ENCODE measurements at places on chromosomes 12 and 14. TPM values are rescaled to one million over a fixed set of nuclear protein-coding genes. Genes with fewer than 3 reads are reported as not detected.
A peak's percentile ranks its signal among the peaks of the same experiment; 100 is the strongest.

DNA sequence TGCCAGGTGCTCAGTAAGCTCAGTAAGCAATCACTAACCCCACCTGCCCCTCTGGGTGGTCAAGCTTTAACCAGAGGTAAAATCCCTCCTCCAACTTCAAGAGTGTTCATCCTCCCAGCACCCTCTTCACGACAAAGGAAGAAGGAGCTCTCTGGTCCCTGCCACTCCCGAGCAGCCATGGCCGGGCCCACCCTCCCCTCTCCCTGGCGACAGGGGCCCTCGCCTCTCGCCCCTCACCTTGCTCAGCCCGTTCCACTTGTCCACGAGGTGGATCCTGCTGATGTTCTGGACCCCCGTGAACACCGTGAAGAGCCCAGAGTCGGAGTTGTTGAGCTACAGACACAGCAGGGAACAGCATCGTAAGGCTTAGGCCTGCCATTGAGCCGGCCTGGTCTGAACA lies 52.0 kb downstream of the SCARB1 start:
- H3K4me3 ChIP-seq: no peak overlapping the region
- H3K4me1 ChIP-seq: no peaks in the 10 kb centered on the region
- DNase-seq: no peak
- no peak overlapping the region for H3K27ac ChIP-seq
- H3K36me3 ChIP-seq: peaks cover 30% of the 10 kb centered on the region

The ZFHX2 gene
- total RNA-seq: 0.74 TPM

The ALX1 gene
- total RNA-seq: not detected

The PNP gene
- 6.4 TPM for total RNA-seq

DNA sequence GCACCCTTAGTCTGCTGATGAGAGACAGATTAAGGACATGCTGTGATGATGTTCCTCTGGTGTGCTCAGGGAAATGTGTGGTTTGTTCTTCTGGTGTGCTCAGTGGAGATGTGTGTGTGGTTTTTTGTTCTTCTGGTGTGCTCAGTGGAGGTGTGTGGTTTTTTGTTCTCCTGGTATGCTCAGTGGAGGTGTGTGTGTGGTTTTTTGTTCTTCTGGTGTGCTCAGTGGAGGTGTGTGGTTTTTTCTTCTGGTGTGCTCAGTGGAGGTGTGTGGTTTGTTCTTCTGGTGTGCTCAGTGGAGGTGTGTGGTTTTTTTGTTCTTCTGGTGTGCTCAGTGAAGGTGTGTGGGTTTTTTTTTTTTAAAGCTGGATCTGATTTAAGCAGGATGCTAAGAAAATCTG lies 15.4 kb downstream of the PIWIL1 start:
- no peaks in the 10 kb centered on the region for H3K36me3 ChIP-seq
- H3K27me3 ChIP-seq: peaks cover 84% of the 10 kb centered on the region
- DNase-seq: no peak
- no peak overlapping the region for H3K4me3 ChIP-seq
- H3K4me1 ChIP-seq: no peaks in the 10 kb centered on the region

DNA sequence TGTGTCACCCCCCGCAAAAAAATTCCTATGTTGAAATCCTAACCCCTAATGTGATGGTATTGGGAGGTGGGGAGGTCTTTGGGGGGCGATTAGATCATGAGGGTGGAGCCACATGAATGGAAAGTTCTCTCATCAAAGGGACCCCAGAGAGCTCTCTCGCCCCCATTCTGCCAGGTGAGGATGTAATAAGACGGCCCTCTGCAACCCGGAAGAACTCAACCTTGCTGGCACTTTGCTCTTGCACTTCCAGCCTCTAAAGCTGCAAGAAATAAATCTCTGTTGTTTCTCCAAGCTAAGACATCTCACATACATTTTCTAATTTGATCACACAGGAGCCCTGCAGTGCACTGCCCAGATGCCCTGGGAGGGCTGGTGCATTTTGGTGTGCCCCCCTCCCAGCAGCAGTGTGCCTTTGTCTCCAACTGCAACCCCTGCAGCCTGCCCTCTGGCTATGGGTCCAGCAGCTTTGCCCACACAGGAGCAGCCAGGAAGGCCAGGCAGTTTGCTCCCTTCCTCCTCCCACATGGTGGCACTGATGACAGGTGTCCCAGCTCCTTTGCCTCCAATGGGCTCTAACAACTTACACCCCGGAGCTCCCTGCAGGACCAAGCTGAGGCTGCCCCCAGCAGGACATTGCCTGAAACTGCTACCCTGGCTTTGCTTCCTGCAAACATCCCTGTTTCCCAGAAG lies 59.3 kb downstream of the C14orf132 start:
- no peak for DNase-seq
- H3K27ac ChIP-seq: no peak overlapping the region
- no peaks in the 10 kb centered on the region for H3K4me1 ChIP-seq
- peaks cover 68% of the 10 kb centered on the region for H3K27me3 ChIP-seq
- H3K4me3 ChIP-seq: no peak overlapping the region
- H3K36me3 ChIP-seq: no peaks in the 10 kb centered on the region

GRCh38 chr14:74601982-74602381 lies 10.1 kb downstream of the LTBP2 start:
- H3K4me1 ChIP-seq: peaks cover 47% of the 10 kb centered on the region
- no peak overlapping the region for H3K27ac ChIP-seq
- no peaks in the 10 kb centered on the region for H3K36me3 ChIP-seq
- H3K4me3 ChIP-seq: no peak overlapping the region
- no peaks in the 10 kb centered on the region for H3K27me3 ChIP-seq

GRCh38 chr12:47067176-47067575 lies 12.2 kb upstream of the PCED1B start:
- H3K4me3 ChIP-seq: no peak overlapping the region
- peaks cover 7% of the 10 kb centered on the region for H3K4me1 ChIP-seq
- H3K36me3 ChIP-seq: no peaks in the 10 kb centered on the region
- H3K27me3 ChIP-seq: no peaks in the 10 kb centered on the region

DNA sequence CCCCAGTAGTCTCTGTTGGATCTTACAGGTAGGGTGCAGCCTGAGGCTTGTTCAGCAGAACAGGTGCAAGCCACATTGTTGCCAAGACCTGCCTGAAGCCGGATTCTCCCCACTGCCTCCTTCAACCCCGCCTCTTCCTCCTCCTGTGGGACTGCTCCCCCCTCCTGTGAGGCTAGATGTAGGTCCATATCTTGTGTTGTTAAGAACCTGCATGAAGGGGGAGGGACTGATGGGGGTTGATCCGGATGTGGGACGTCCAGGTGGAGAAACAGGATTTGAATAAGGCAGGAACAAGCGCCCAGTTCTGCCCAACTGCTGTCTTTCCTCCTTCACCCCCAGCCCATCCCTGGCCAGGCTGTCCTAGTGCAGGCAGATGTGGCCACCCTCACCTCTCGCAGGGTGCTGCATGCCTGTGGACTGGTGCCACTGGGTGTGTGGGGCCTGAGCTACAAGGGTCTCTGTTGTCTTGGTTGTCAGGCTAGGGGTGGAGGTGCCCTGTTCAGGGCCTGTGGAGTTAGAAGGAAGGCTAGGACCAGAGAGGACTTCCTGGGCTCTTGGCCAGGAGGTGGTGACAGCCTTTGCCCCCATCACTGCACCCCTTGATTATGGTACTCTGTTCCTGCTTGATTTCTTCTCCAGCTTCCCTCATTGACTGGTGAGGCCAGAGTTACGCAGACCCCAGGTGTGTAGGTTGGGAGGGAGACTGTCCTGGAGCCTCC lies 1.4 kb downstream of the NR4A1 start:
- no peak for DNase-seq
- H3K27ac ChIP-seq: peak overlapping the region; percentile 99
- H3K4me1 ChIP-seq: peaks cover 88% of the 10 kb centered on the region
- H3K36me3 ChIP-seq: peaks cover 32% of the 10 kb centered on the region
- H3K4me3 ChIP-seq: peak overlapping the region; percentile 77
- H3K27me3 ChIP-seq: no peaks in the 10 kb centered on the region

DNA sequence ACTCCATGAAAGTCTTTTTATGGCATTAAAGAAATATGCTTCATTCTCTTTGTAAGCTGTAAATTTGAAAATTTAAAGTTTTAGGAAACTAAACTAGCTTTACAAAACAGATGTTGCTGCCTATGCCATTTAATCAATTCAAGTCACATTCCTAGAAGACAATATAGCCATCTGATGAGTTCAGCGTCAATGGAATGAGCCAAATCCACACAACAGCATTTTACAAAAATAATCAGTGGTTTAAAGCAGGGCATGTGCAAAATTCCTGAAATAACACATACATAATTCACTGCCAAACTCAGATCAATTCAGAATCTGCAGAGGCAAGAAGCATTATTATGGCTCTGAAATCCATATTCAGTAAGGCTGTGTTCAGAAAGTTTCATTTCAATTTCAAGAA lies 75.6 kb downstream of the MED13L start:
- no peak for DNase-seq
- H3K4me3 ChIP-seq: no peak overlapping the region
- H3K4me1 ChIP-seq: peaks cover 83% of the 10 kb centered on the region
- no peaks in the 10 kb centered on the region for H3K36me3 ChIP-seq

The GPHB5 gene
- total RNA-seq: not detected

- no peaks in the 10 kb centered on the region for H3K4me1 ChIP-seq
- H3K36me3 ChIP-seq: no peaks in the 10 kb centered on the region
- H3K27ac ChIP-seq: no peak overlapping the region
- DNase-seq: no peak
- no peak overlapping the region for H3K4me3 ChIP-seq
Observed at GRCh38 chr12:58387199-58387598, 445.8 kb downstream of the ATP23 start.

The LRRIQ1 gene
- total RNA-seq: 0.22 TPM

DNA sequence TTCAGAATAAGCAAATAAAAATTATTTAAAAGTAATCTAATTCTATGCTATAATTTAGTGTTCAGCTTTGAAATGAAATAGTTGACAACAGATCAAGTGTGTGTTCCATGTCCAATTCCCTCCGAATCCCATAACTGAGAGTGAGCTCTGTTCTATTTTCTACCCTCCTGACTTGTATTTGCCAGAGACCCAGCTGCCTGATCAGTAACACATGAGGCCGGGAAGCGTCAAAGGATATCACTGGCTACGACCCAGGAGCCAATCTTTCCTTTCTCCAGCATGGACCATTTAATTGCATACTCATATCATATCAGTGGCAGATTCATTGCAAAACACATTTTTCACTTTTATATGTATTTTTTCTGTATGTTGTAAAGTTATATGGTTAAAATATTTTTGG lies 108.8 kb upstream of the TSPAN8 start:
- no peak overlapping the region for H3K4me3 ChIP-seq
- DNase-seq: no peak
- H3K4me1 ChIP-seq: no peaks in the 10 kb centered on the region
- no peak overlapping the region for H3K27ac ChIP-seq
- no peaks in the 10 kb centered on the region for H3K27me3 ChIP-seq
- no peaks in the 10 kb centered on the region for H3K36me3 ChIP-seq

The GYS2 gene
- not detected for total RNA-seq

The MYO1H gene
- total RNA-seq: 0.16 TPM

- H3K27ac ChIP-seq: no peak overlapping the region
- peak; percentile 21 for DNase-seq
- no peaks in the 10 kb centered on the region for H3K4me1 ChIP-seq
- H3K4me3 ChIP-seq: no peak overlapping the region
Observed at GRCh38 chr12:54526812-54527630, 22.4 kb upstream of the PDE1B start.

DNA sequence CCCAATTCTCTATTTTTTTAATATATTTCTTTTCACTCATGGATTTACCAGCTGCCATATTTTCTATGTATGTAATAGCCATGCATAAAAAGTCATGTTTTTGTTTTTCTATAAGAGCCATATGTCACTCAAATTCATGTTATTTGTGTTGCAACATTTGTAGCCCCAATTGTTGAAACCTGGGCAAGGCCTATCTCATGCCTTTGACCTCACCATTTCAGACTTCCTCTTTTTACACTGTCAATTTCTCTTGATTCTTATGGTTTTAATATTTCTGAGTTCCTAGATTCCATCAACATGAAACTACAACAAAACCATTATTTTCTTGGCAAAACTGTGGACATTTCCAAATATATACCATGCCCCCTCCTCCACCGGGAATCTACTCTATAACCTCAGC lies 647.5 kb downstream of the C12orf50 start:
- H3K36me3 ChIP-seq: no peaks in the 10 kb centered on the region
- no peaks in the 10 kb centered on the region for H3K27me3 ChIP-seq
- no peak overlapping the region for H3K27ac ChIP-seq

- no peak for DNase-seq
- H3K27me3 ChIP-seq: no peaks in the 10 kb centered on the region
- H3K36me3 ChIP-seq: no peaks in the 10 kb centered on the region
- no peak overlapping the region for H3K27ac ChIP-seq
- H3K4me3 ChIP-seq: no peak overlapping the region
Observed at GRCh38 chr12:29546000-29546399, 48.5 kb upstream of the OVCH1 start.

GRCh38 chr12:111444314-111444924 lies 38.7 kb downstream of the SH2B3 start:
- H3K27ac ChIP-seq: peak overlapping the region; percentile 97
- H3K4me1 ChIP-seq: peaks cover 100% of the 10 kb centered on the region
- no peaks in the 10 kb centered on the region for H3K27me3 ChIP-seq
- DNase-seq: no peak
- H3K36me3 ChIP-seq: peaks cover 27% of the 10 kb centered on the region

The OR4K5 gene
- not detected for total RNA-seq

The TOMM20L gene
- total RNA-seq: not detected

The ABHD12B gene
- not detected for total RNA-seq

The GPRC5D gene
- not detected for total RNA-seq

The RIPK3 gene
- 3.6 TPM for total RNA-seq

DNA sequence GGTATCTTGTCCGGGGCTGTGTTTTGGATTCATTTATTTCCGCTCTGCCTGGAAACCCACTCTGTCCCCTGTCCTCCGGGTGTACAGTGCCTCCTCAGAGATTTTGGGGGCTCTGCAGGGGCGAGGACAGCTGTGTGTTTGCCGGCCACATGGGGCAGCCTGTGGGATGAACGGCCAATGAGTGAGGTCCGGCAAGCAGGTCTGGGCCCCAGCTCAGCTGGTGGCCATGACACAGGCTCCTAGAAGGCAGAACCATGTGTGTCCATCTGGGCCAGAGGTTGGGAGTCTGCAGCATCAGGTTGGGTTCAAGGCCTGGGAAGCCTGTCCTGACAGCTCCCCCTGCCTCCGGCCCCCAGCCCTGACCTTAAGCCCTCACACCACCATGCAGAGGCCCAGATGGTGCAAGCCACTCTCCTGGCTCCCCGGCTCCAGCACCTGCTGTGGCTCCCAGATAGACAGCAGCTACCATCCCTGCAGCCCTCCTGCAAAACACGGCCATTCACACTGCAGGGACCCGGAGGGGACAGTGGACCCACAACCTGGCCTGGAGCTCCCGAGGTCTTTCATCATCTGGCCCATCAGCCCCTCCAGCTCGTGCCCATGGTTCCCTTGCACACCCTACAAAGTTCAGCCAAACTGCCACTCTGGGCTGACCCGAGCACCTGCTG lies 220.1 kb upstream of the C14orf180 start:
- H3K36me3 ChIP-seq: no peaks in the 10 kb centered on the region
- peaks cover 56% of the 10 kb centered on the region for H3K27me3 ChIP-seq
- H3K4me3 ChIP-seq: no peak overlapping the region
- H3K4me1 ChIP-seq: peaks cover 6% of the 10 kb centered on the region
- DNase-seq: no peak
- no peak overlapping the region for H3K27ac ChIP-seq

GRCh38 chr14:55968741-55969140 lies 149.5 kb upstream of the PELI2 start:
- no peaks in the 10 kb centered on the region for H3K27me3 ChIP-seq
- no peak for DNase-seq
- H3K4me1 ChIP-seq: no peaks in the 10 kb centered on the region
- no peak overlapping the region for H3K27ac ChIP-seq
- H3K36me3 ChIP-seq: no peaks in the 10 kb centered on the region

The DAO gene
- total RNA-seq: not detected

The PACS2 gene
- 64.0 TPM for total RNA-seq

The EEF1AKMT3 gene
- total RNA-seq: 0.99 TPM

All from left ventricle myocardium inferior (tissue), 1 donor.